Breast epithelium (tissue), 4 donors: ENCODE measurements at places on chromosomes 1 and 21. TPM values are rescaled to one million over a fixed set of nuclear protein-coding genes. Genes with fewer than 3 reads are reported as not detected.

The CLCA1 gene
- total RNA-seq: not detected

The LCA5L gene
- 4.2 TPM for total RNA-seq

The NHLH2 gene
- total RNA-seq: not detected

The HSPB7 gene
- 8.8 TPM for total RNA-seq

The PPM1J gene
- total RNA-seq: 0.32 TPM

DNA sequence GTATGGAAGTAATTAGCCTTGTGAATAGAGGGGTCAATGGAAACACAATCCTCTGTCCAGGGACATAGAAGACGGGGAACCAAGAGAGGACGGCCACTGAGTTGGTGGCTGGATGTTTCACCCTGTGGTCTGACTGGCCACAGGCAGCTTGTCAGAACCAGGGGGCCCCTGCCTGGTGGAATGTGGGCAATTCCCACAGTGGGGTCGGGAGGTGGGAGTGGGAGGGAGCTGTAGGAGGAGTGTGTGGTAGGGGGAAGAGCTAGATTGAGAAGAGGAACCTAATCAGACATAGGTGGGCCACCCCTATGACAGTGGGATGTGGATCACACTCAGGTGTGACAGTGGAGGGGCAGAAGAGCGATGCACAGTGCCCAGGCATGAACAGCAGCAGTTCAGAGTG, 31.3 kb downstream of the TRIM62 start:
- no peak for DNase-seq

DNA sequence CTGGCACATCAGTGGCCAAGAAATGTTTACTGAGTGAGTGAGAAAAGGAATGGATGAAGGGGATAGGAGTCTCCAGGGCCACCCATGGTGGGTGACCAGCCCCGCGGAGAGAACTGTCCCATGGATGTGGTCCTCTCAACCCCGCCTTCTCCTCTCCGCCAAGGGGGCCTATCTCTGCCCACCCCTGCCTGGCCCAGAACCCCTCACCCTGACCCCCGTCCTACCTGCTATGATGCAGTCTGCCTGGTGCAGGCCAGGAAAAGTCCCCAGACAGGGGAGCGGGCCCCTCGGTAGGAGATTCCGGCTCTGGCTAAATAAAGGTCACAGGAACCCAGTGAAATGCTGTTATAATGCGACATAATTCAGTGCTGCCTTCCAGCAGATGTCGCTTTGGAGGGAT, 107.6 kb downstream of the PTPRU start:
- DNase-seq: no peak

GRCh38 chr1:183780757-183781156, 24.2 kb upstream of the RGL1 start:
- no peak for DNase-seq

DNA sequence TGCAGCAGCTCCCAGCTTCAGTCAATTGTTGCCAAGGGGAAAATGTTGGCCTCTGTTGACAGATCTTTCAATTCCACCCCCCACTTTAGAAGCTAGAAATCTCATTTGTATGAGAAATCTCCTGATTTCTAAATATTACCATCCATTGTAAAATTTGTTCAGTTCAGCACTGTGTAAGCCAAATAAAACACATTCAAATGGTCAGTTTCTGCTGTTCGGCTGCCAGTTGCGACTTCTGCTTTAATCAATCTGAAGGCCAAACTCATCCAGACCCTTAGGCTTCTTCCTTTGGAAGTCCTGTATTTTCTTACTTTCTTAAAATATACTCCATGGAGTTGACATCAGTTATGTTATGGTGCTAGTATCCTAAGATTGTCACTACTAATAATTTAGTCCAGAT, 281.2 kb upstream of the ZRANB2 start:
- DNase-seq: no peak

DNA sequence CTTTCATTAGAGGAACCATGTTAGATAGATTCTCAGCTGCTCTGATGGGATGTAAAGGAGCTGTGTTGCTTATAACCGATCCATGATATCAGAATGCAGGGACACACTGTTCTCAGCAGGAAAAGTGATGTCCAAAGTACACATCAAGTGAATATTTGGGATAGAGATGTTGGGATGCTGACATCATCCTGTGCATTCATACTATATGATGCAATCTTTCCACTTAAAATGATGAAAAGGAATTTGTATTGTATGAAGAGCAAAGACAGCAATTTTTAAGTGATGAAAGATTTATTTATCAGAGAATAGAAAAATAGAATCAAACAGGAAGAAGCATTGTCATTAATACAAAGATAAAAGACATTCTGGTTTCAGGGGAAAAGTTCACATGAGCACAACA, 110.1 kb downstream of the ERG start:
- DNase-seq: no peak

DNA sequence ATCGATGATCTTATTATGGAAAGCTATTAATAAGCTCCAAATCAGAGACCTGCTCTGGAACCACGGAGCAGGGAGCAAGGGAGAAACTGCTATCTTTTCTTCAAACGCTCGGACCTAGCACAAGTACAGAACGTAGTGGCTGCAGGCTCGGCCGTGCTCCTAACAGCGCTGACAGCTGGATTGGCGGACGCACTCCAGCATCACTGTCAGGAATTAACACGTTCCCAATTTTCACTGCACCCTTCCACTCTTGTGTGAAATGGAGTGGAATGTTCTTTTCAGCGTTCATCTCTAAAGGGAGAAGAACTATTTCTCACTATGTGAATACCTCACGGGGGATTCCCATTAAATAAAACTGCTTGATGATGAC, 106.9 kb downstream of the ZNF281 start:
- DNase-seq: no peak

GRCh38 chr1:104884939-104885338, 1135.2 kb downstream of the AMY1C start:
- no peak for DNase-seq

DNA sequence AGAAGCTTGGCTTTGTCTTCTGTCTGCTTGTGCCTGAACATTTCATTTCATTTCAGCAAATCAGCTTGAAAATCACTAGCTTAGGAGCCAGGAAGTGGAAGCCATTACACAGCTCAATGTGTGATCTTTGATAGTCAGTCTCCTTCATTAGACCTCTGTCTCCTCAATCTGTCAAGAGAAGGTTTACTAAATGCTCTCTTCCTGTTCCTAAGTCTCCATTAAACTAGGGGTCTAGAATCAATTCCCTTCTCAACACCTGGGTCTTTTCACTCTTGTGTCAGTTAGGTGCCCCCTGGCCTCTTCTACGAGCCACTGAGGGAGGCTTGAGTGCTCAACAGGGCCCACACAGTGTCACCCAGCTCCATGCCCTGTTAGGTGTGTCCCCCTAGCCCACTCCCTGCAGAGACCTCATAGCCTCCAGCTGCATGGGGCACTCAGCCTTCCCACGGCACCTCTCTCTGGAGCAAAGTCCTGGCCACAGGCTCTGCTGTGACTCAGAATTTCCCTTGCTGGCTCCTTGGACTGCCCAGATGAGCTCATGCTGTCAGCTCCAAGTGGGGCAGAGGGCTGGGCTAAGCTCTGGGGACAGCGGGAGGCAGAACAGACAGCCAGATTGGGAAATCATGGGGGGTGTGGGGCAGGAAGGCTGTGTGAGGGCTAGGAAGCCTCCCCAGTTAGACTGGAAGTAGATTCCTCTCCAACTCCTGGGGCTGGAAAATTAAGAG, 115.7 kb upstream of the IPO9 start:
- peak; percentile 87 for DNase-seq

DNA sequence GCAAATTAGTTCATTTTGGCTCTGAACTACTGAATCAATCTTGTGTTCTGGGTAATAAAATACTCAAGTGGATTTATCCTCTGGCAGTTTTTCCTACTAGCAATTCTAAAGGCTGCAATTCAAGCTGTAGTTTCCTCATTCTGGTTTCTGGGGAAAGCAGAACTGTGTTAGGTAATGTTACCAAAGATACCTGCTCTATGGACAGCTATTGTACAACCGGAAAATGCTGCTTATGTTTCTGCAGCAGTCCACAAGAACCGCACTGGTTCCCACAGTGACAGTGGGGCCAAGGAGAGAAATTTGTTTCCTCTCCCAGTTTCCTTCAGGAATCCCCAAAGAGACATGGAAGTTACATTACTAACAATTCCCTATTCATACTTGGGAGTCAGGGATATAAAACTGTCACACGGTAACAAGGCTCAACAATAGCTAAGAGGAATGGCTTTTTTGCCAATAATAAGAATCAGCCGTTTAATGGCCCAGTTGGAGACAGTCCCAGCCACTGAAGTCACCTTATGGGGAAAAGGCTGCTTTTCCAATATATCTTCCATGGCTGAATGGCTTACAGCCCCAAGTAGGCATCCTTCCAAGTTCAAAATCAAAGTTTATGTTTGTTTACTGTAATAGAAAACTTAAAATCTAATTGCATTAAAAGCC, 52.6 kb downstream of the PCNX2 start:
- no peak for DNase-seq

- DNase-seq: no peak
Observed at GRCh38 chr1:241240069-241240468, 116.9 kb downstream of the RGS7 start.

GRCh38 chr1:206911064-206911663, 10.6 kb downstream of the FCMR start:
- no peak for DNase-seq

DNA sequence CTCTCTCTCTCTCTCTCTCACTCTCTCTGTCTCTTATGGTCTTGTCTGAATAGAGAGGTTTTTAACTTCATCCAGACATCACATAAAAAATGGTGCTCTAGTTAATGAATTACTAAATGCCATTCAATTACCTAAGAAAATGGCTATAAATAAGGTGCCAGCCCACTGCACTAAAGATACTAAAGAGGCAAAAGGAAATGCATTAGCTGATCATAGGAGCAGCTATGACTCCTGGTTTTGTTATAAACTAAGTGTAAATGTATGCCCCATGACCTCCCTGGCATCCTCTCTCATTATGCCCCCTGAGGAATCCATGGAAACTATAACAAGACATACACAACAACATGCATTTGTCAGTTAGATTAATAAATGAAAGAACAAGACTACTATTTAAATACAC, 57.5 kb upstream of the PDC start:
- DNase-seq: no peak

GRCh38 chr1:178725466-178726086, 532 bp downstream of the RALGPS2 start:
- peak; percentile 62 for DNase-seq

DNA sequence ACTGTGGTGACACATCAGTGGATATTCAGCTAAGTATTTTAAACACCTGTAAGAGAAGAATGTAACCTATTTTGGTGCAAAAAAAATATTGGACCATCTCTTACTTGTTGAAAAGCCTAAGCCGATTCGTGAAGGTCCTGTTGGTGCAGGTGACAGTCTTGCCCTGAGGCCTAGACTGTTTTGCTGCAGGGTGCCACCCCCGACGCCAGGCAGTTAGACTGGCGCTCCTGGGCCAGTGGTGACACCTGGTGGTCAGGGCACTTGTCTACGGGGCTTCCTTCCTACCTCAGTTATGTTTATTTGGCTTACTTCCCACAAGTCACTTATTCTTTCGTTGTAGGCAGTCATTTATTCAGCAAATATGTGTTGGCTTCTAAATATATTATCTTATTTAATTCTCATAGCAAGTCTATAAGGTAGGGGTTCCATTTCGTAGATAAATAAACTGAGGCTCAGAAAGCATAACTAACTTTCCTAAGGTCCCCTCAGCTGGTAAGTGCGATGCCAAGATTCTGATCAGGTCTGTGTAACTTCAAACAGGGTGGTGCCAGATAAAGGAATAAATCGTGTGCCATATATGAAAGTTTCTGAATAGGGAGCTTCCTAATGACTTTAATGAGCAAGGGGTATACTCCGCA, 1.9 kb downstream of the EEIG2 start:
- no peak for DNase-seq

DNA sequence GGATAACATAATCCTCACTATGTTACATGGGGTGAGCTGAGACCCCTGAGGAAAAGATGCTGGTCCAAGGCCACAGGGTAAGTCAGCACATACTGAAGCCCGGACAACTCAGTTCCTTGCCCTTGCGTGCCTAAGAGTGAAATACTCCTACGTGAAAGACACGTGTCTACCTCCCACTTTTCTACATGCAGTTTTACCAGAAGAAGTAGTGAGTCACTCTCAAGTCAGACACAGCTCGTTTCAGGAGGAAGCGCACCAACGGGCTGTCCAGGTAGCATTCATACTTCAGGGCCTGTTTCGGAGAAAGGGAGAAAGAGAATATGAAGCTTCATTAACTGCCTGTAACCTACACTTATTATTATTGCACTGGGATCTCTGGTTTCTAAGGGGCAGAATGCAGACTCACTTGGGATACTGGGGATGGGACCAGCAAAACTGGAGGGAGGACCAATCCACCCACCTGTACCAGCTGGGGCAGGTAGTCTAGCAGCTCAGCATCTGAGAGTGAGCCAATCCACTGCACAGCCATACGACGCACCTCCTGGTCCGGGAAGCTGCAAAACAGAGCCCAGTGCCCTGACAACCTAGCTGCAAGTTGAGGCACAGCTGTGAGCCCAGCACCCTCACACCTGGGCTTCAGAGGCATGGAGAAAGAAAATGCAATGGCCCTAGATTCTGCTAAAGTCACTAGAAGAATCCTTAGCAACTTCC, 32.4 kb upstream of the PPP1R15B start:
- no peak for DNase-seq

GRCh38 chr1:38464071-38464661, 395.4 kb downstream of the RRAGC start:
- no peak for DNase-seq

DNA sequence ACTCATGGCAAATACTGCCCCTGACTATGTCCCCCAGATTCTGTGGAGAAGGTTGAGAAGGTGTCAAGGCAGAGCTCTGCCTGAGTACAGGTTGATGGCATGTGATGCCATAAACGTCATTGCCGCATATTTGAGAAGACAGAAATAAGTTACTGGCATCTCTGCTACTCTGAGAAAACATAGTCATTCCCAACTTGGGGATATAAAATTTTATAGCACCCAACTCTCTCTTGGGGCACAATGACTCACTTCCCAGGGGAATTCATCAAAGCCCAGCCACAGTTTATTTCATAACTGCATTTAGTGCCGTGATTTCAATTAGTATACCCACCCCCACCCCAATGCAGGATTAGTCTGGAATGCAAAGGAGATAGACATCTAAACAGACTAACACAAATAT, 101.9 kb upstream of the TNR start:
- DNase-seq: no peak

DNA sequence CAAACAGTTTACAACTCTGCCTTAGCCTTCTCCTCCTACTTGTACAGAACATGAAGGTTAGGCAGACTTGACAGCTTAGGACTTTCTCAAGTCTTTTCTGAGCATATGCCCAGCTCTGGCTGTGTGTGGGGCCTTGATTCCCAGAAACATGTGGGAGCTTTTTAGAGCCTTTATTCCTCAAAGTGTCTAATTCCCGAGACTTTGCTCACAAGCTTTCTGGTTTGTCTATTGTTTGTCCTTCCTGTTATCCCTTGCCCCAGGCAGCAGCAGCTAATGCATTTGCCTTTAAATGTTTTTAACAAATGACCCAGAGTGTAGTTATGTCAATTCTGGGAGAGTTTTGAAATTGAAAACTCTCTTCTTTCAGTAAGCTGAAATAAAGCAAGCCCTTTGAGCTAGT, 29.2 kb downstream of the ST7L start:
- DNase-seq: no peak
